ENCODE measurements at places on chromosomes 4 and X. TPM values are rescaled to one million over a fixed set of nuclear protein-coding genes. Genes with fewer than 3 reads are reported as not detected.

- DNase-seq: no peak
Measured at GRCh38 chrX:33272986-33273385, 61.6 kb upstream of the DMD start.

GRCh38 chrX:22406201-22406737, 133.6 kb downstream of the CBLL2 start:
- no peak for DNase-seq

DNA sequence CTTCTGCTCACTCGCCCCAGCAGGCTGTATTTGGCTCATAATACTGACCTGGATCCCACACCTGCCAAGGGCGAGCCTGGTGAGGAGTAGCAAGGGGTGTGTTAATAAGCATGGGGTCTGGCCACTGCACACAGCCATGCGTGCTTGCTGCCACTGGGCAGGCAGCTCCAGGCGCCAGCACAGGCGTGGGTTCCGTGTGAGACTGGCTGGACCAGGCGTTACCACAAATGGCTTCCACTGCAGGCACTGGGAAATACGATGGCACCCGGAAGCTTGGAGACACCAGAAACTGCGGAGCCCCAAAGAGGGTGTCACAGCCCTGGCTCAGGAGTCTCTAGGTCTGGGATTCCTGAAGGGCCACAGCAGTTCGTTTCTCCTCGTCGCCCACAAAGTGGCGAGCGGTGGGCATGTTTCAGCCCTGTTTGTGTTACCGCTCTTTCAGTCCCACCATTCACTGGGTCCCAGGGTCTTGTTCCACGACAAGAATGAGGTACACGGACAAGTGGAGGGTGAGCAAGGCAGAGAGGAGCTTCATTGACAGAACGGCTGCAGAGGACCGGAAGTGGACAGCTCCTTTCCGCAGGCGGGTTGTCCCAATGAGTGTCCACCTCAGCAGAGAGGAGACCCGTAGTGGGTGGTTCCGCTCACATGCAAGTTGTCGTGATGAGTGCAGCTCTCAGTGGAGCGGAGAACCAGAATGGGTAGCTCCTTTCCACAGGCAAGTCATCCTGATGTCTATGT, 428.9 kb downstream of the EPHA5 start:
- DNase-seq: no peak

DNA sequence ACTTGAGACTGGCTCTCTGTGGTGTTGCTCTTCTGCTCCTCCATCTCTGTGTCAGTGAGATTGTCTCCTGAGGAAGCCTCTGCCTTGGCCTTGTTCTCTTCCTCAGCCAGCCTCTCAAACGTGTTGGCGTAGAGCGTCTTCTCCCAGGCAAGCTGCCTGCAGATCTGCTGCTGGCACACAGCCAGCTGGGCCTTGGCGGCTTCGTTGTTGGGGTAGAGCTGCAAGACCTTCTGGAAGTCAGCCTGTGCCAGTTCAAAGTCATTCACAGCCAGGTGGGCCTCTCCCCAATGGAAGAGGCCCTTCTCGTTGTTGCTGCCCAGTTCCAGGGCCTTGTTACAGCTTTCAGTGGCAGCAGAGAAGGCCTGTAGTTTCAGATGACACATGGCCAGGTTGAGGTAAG, 159.1 kb downstream of the NDST3 start:
- DNase-seq: no peak

DNA sequence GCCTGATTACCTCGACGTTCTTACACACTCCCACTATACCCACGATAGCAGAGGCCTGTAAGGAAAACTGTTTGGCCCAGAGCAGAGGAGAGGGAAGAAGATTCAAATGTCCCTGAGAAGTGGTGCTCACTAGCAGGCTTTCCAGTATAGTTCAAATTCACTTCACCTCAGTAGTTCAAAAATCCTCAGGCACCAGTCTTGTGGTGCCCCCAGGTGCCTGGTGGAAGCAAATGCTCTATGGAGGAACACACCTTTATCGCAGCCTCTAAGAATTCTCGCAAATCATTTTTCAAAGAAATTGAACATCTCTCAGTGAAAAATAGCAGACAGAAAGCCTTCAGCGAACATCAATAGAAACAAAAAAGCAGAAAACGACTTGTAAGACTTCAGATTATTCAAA, 12.2 kb upstream of the MTMR1 start:
- DNase-seq: no peak

GRCh38 chrX:19089555-19090040, 32.7 kb downstream of the ADGRG2 start:
- DNase-seq: no peak

GRCh38 chr4:2787230-2788100, 5.4 kb upstream of the SH3BP2 start:
- DNase-seq: no peak

- DNase-seq: no peak
Measured at GRCh38 chr4:8353912-8354453, 84.4 kb downstream of the HTRA3 start.

- DNase-seq: no peak
Measured at GRCh38 chrX:134548257-134549201, 88.6 kb downstream of the HPRT1 start.

DNA sequence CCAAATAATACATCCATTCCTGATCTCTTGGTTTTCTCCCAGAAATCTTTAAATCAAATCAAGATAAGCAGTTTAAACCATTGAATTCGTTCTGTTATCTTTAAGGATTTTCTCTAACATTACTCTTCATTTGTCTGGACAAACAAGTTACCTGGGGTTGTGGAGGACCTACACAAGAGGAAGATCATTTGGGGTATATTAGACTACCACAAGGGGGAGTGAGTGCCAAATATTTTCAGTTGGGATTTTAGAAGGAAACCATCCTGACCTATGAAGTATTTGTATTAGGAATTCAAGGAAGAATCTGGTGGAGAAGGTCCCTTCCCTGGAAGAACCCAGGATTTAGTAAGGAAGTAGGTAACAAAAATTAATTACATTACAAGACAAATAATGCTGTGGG, 12.0 kb upstream of the DCHS2 start:
- DNase-seq: no peak

DNA sequence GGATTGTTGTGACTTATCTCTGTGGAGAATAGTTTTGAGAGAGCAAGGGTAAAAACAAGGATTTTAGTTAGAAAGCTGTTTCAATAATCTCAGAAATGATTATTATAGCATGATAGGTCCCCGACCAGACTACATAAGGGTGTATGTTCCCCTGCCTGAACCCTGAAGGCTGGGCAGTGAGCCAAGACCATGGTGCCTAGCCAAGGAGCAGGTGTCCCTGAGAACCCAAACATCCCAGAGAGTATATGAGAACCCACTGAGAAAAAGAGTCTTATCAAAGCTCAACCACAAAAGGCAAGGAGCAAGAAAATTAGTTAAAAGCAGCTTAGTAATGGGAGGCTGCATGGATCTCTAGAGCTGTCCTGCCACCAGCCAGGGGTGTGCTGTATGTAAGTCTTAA, 94.9 kb upstream of the UNC5C start:
- DNase-seq: no peak

- DNase-seq: no peak
Measured at GRCh38 chrX:40065296-40066046, 32.3 kb downstream of the BCOR start.

GRCh38 chrX:40806513-40807220, 71.3 kb upstream of the MED14 start:
- no peak for DNase-seq

- no peak for DNase-seq
Measured at GRCh38 chr4:140081641-140082390, 72.2 kb downstream of the MAML3 start.

DNA sequence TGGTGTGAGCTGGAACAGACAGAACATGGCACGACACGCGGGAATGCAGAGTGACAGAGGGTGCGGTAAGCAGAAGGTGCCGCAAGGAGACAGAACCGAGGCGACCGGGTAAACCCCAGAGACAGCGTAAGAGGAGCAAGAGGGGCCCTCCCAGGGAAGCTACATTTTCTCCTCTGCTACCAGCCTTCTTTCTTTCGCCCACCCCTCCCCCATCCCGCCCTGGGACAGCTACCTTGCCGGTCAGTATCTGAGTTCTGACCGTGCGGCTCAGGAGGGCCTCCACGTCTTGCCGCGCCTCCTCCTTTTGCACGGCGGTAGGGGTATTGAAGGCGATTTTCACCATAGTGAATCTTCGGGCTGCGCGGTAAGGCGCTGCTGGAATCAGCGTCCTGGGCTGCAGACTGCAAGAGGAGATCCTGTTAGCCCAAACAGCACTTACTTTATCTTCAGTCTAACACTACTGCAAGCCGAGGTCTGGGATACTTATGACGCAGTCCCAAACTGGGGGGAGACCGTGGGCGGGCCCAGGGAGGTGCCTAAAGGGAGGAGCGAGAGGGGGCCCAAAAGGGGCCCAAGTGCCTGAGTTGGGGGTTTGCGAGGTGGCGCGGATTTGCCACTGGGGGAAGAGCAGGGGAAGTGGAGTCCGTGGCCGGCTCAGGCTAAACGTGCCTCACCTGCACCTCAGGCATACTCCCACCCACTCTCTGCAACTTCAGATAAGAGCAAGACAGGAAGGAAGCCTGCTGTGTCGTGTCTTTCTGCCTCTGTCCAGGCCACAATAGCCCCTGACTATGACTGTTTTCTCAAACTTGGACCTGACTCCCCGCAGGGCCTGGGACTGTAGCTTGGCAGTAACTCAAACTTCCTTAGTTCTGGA, at the start of gene ITM2A:
Gene ITM2A, minus strand, starts transcription at position 462 of the 877 bp plus-strand sequence. Its CDS starts 119 bp downstream, at position 343.
- DNase-seq: no peak

GRCh38 chrX:108072746-108073145, 18.6 kb downstream of the PSMD10 start:
- no peak for DNase-seq

DNA sequence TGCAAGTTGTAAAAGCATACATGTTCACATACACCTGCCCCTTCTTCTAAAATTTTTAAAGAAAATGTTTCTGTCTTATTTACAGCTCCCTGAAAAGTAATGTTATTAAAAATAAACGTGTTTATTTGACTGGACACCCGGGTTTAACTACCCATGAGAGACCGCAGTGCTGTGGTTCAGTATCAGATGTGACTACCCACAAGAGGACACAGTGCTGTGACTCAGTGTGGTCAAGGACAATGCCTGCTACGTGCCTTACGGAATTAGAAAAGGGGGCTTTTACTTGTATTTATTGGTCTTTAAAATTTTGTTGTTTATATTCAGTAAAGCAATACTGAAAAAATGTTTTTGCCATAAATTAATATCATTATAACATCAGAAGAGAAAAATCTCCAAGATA, 641.4 kb downstream of the TRIML1 start:
- no peak for DNase-seq

GRCh38 chr4:710916-711315, 5.3 kb downstream of the PCGF3 start:
- no peak for DNase-seq

- no peak for DNase-seq
Measured at GRCh38 chr4:113397114-113397701, 347.8 kb downstream of the ANK2 start.

The TIMM8A gene
- total RNA-seq: 3.6 TPM

The HS3ST1 gene
- 2.5 TPM for total RNA-seq

The NAP1L5 gene
- total RNA-seq: 1.4 TPM

The CCSER1 gene
- not detected for total RNA-seq

The MTNR1A gene
- 0.36 TPM for total RNA-seq

The SCML1 gene
- total RNA-seq: 4.4 TPM

The CD99L2 gene
- total RNA-seq: 32.5 TPM

The GCNA gene
- total RNA-seq: 0.52 TPM

The BLOC1S4 gene
- total RNA-seq: 22.0 TPM

The STAP1 gene
- not detected for total RNA-seq

The TKTL2 gene
- not detected for total RNA-seq

All from epithelial cell of proximal tubule (primary cell).